ENCODE measurements at places on chromosomes 16 and 17.

DNA sequence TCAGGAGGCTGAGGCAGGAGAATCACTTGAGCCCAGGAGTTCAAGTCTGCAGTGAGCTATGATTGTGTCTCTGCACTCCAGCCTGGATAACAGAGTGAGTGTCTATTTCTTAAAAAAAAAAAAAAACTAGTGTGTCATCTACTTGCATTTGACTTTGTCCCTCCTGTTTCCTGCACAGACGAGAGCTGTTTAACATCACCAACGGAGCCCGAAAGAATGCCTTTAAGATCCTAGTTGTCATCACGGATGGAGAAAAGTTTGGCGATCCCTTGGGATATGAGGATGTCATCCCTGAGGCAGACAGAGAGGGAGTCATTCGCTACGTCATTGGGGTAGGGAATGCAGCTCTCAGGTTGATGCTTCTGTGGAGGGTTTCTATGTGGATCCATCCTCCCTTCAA is 13.4 kb downstream of the ITGAM start:
- no peak for DNase-seq

GRCh38 chr16:61721544-61721943 is 314.7 kb downstream of the CDH8 start:
- no peak for DNase-seq

GRCh38 chr17:41071606-41072360 is 6.1 kb upstream of the KRTAP2-4 start:
- no peak for DNase-seq

DNA sequence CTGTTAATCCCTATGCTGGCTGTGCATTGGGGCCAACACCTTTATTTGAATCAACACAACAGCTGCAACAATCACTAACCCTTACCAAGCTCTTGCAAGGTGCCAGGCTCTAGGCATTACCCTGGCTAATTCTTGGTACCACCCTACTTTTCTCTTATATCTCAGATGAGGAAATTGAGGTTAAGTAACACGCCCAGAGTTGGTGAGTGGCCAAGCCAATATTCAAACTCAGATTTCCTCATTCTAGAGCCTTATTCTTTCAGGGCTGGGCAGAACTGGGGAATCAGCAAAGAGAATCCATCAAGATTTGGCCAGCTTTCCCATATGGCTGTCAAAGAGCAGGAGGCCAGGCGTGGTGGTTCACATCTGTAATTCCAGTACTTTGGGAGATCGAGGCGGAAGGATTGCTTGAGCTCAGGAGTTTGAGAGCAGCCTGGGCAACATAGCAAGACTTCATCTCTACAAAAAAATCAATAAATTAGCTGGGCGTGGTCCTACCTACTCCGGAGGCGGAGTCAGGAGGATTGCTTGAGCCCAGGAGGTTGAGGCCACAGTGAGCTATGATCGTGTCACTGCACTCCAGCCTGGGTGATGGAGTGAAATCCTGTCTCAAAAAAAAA is 23.7 kb downstream of the ARSG start:
- DNase-seq, result no peak

DNA sequence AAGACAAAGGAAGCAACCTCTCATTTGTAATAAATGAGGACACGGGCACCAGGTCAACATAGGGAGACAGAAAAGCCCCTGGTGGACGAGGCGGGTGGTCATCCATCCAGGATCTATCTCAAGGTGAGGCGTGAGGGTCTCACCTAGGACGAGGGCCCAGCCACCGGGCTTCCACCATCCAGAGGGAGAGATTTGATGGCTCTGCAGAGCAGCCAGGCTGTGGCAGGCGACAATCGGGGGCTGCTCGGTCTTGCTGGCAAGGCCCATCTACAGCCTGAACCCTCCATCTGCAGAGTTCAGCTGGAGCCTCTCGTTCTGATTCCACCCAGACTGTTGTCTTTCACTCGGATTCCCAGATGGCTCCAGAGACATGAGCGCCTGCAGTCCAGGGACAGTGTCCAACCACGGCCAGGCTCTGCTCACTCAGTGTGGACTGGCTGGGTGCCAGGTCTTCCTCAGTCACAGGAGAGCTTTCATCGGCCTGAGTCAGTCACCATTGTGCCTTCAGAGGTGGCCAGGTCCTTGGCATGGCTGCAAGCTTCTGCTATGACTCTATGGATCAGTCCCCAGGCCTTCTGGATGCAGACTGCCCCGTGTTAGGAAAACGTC is 5.9 kb downstream of the LITAFD start:
- DNase-seq, result no peak

GRCh38 chr16:46886764-46887523 is 2.8 kb downstream of the GPT2 start:
- DNase-seq, result no peak

DNA sequence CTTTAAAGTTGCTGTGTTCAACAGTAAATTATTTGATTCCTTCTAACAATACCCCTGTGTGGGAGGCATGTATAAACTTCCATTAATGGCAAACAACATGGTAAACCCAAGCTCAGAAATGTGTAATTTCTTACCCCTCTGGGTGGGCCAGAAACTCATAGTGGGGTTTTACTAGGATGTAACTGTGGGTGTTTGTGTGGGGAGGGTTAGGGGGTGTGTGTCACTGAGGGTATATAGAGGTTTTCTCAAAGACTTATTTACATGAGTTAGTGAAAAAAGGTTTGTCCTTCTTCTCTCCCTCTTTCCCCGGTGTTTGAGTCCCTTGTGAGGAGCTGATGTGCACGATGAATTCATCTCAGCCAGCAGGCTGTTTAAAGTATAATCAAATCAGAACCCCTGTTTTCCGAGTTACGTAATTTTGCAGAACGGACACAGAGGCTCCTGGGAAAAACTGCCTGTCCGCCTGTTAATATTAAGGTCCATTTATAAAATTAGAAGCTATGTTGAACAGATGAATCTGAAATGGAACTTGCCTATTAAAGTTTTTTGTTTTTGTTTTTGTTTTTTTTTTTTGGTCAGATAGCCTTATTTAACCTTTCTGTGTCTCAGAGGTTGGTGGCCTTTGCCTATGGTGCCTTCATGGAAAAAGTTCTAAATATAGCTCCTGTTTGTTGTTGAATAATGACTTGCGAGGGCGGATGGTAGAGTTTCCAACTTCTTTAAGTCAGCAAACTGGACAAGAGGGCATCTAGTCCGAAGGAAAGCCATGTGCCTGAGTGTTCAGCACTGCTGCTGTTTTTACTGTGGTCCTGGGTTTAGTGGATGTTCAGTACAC is 73.3 kb downstream of the MSI2 start:
- DNase-seq, result no peak

- DNase-seq, result no peak
Observed at GRCh38 chr17:50681263-50682200, 26.2 kb downstream of the ANKRD40 start.

Data from D721Med (cell line).